Left forelimb (tissue), 1 donor: ENCODE measurements at places on chromosomes 6 and 20.

- DNase-seq = no peak
These were observed 332.0 kb downstream of the NRN1 start for GRCh38 chr6:5674721-5675120.

- peak; percentile 75 for DNase-seq
These were observed 1.2 kb downstream of the TBX18 start for GRCh38 chr6:84763003-84763885.

GRCh38 chr6:23181356-23182110 lies 612.2 kb downstream of the HDGFL1 start:
- DNase-seq = no peak

DNA sequence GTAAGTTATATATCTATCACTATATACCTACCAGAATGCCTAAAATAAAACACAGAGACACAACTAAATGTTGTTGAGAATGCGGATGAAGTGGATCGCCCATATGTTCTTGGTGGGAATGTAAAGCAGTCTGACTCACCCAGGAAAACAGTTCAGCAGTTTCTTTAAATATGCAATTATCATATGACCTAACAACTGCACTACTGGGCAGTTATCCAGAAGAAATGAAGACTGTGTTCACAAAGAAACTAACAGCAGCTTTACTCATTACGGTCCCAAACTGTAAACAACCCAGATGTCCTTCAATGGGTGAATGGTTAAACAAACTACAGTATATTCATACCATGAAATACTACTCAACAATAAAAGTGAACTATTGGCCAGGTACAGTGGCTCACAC lies 14.3 kb upstream of the ZC3H12D start:
- no peak for DNase-seq

- no peak for DNase-seq
These were observed 200.3 kb upstream of the FAM83B start for GRCh38 chr6:54646069-54646950.

- no peak for DNase-seq
These were observed 7.9 kb upstream of the FAM210B start for GRCh38 chr20:56350842-56351241.

- DNase-seq = no peak
These were observed 74.7 kb downstream of the PTCHD4 start for GRCh38 chr6:48036316-48036715.

DNA sequence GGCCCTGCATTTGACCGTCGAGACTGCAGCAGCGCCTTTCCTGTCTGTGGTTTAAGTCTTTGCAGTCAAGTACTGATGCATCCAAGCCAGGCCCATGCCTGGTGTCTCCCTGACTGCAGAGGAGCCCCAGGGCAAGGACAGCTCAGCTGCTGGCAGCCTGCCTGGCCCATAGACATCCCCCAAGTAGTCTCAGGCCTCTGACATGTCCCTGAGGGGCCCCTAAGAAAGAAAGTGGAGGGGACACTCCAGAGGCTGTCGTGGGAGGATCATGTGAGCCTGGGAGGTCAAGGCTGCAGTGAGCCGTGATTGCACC lies 18.0 kb downstream of the HRH3 start:
- no peak for DNase-seq

DNA sequence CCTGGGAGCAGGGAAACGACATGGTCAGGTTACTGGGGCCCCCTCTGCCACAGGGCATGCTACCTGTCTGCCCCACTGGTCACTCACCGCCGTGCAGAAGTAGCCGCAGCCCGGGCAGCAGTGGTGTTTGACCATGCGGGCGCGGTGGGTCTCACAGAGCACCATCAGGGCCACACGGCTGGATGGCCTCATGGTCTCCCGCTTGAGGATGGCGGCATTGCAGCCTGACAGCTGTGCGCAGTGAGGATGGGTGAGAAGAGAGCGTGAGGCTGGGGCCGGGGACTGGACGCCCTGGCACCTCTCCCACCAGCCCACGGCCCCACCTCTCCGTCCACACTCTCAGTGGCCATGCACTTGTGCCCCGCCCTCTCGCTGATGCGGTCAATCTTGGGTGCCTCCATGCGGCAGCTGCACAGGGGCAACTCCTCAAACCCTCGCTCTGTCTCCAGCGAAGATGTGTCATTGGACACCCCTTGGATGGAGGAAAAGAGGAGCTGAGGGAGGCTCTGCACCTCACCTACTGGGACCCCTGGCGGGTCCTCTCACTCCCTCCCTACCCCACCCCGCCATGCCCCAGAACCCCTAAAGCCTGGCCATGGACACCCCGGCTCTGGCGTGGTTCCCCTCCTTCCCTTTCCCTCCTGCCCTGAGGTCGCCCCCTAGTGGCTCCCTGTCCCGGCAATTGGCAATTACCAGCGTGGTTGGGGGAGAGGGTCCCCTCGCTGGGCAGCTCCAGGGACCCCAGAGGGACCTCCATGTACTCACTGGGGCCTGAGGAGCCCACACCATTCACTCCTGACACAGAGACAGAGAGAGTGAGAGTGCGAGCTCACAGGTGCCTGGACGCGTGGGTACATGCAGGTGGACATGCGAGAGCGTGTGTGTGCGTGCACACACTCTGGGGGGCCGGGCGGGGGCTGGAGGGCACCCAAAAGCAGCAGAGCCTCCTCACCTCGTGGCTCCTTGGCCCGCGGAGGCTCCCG lies 8.9 kb downstream of the EHMT2 start:
- DNase-seq = peak; percentile 62

GRCh38 chr20:56513161-56514150 lies 11.1 kb upstream of the FAM209A start:
- no peak for DNase-seq

GRCh38 chr6:89921691-89922090 lies 27.4 kb downstream of the GJA10 start:
- no peak for DNase-seq

GRCh38 chr20:9807136-9807535 lies 31.7 kb downstream of the PAK5 start:
- DNase-seq = no peak

DNA sequence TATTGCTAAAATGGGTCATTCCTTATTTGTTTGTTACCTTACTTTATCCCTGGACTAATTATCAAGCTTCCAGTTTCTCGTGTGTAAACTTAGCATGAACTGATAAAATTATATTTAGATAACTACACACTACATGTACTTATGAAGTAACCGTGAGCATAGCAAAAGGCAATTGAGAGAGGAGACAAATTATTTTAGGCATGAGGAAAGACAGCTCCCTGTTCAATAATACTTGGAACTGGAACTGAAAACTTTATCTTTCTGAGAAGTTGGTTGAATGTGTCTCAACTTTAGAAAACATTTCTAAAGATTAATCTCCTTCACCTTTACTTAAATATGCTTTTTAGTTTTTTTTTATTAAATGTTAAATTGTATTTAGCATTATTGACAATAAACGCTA lies 11.4 kb downstream of the CRISP3 start:
- DNase-seq = no peak

- DNase-seq = no peak
These were observed 95.5 kb downstream of the ECT2L start for GRCh38 chr6:138891255-138891986.

DNA sequence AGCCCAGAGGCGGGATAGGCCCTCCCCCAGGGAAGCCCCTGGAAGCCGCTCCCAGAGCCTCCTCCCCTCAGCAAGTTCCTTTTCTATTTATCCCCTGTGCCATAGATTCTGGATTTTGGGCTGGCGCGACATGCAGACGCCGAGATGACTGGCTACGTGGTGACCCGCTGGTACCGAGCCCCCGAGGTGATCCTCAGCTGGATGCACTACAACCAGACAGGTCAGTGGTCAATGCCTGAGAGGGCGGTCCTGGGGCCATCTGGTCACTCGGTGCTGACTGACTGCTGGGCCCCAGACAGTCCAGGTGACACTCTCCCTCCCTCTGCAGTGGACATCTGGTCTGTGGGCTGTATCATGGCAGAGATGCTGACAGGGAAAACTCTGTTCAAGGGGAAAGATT lies 6.2 kb downstream of the MAPK13 start:
- DNase-seq = no peak

GRCh38 chr6:159577564-159577963 lies 115.5 kb downstream of the SOD2 start:
- DNase-seq = no peak

GRCh38 chr6:168559574-168560098 lies 118.7 kb downstream of the SMOC2 start:
- no peak for DNase-seq

DNA sequence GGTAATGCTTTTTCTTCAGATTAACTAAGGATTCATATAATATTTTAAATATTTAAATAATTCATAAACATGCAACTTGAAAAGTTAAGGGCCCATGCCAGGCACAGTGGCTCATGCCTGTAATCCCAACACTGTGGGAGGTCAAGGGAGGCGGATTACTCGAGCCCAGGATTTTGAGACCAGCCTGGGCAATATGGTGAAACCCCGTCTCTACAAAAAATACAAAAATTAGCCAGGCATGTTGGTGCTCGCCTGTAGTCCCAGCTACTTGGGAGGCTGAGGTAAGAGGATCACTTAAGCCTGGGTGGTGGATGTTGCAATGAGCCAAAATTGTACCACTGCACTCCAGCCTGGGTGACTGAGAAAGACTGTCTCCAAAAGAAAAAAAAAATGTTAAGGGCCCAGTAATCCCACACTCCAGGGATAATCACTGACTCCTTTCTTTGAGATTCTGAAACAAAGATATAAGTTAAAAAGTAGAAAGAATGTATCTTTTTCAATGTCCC lies 7.9 kb upstream of the RIN2 start:
- peak; percentile 53 for DNase-seq
